ENCODE measurements at places on chromosomes 12 and 14. TPM values are rescaled to one million over a fixed set of nuclear protein-coding genes. Genes with fewer than 3 reads are reported as not detected.

AMN gene
- total RNA-seq, result 1.8 TPM

CATSPERB gene
- total RNA-seq, result 2.0 TPM

R3HDM2 gene
- 49.0 TPM for total RNA-seq

GPR84 gene
- 2.3 TPM for total RNA-seq

EML5 gene
- total RNA-seq, result 0.13 TPM

FAM181A gene
- not detected for total RNA-seq

PRB2 gene
- total RNA-seq, result not detected

GRIN2B gene
- total RNA-seq, result 0.64 TPM

DAO gene
- total RNA-seq, result not detected

RASSF9 gene
- total RNA-seq, result 1.5 TPM

PAH gene
- not detected for total RNA-seq

SYT1 gene
- 0.87 TPM for total RNA-seq

NFATC4 gene
- 41.3 TPM for total RNA-seq

ETFBKMT gene
- total RNA-seq, result 3.3 TPM

DNA sequence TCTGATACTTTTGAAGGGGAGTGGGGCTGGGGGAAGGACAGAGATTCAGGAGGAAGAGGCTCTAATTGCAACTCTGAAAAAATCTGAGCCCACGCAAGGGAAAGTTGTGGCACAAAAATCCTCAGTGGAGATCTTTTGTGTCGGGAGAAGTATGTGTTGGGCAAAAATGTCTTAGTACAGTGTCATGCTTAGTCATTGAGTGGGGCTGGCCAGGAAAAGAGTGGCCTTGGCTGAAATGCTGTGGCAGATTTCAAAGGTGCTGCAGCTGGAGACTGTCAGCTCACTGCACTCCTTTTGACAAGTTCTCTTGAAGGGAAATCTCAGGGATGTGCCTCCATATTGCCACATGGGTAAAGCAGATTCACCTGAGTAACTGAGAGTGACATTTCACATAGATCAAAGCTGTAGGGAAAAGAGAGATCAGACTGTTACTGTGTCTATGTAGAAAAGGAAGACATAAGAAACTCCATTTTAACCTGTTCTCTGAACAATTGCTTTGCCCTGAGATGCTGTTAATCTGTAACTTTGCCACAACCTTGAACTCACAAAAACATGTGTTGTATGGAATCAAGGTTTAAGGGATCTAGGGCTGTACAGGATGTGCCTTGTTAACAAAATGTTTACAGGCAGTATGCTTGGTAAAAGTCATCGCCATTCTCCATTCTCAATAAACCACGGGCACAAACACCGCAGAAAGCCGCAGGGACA lies 36.0 kb upstream of the GLIPR1 start:
- no peak for DNase-seq

DNA sequence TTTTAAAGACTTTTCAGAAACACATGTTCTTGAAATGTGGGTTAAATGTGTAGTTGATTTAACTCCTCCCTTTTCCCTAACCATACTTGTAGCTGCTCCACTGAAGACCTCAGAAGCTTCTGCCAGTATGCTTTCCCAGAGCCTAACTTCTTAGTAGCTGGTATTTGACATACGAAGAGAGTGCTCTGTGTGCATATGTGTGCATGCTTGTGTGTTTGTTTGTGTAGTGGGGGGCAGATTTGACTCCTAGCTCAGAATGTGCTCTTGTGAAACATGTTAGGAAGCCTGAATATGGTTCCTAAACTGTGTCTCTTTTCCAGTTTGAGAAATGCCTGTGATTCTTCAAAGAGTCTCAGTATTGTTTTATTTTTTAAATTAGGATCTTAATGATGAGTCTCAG lies 420.4 kb downstream of the PCNX1 start:
- no peak for DNase-seq

GRCh38 chr14:74468513-74468912 lies 24.6 kb downstream of the NPC2 start:
- DNase-seq, result peak; percentile 39

DNA sequence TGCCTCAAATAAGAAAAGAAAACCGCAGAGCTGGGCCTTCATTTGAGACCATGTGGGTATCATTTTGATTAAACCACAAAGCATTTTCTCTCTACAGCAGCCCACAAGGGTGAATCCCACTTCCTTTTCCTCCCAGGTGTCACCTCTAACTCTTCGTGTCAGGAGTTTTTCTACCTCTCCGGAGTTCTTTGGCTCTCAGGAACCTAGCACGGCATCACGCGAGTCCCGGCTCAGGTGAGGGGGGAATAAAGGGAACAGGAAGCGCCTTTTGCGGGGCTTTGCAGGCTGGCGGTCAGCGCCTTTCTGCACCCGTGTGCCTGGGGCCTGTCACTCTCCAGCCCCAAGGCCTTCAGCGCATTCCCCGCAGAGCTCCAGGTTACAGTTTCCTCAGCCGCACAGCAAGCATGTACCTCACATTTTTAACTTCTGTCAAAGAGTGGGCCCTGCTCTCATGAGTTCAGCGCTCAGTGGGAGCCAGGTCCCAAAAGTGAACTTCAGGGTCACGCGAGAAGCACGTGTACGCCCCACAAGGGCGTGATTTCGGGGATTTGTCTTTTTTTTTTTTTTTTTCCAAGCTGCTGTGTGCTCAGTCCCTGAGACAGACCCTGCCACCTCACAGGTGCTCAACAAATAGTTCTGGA lies 740 bp upstream of the PRPF40B start:
- DNase-seq, result no peak

- DNase-seq, result no peak
Measured at GRCh38 chr12:113128802-113129663, 6.5 kb downstream of the RASAL1 start.

GRCh38 chr12:89862511-89863445 lies 154.1 kb upstream of the ATP2B1 start:
- no peak for DNase-seq

DNA sequence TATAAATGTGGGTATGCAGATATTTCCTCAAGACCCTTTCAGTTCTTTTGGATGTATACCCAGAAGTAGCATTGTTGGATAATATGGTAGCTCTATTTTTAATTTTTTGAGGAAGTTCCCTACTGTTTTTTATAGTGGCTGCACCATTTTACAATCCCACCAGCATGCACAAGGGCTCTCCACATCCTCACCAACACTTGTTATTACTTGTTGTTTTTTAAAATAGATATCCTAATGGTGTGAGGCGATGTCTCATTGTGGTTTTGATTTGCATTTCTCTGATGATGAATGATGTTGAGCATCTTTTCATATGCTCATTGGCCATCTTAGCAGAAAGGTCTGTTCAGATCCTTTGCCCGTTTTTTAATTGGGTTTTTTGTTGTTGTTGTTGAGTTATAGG lies 47.1 kb downstream of the DIP2B start:
- DNase-seq, result no peak

- no peak for DNase-seq
Measured at GRCh38 chr12:125061229-125061628, 4.0 kb upstream of the AACS start.

- DNase-seq, result no peak
Measured at GRCh38 chr14:77065851-77066577, 32.0 kb upstream of the CIPC start.

DNA sequence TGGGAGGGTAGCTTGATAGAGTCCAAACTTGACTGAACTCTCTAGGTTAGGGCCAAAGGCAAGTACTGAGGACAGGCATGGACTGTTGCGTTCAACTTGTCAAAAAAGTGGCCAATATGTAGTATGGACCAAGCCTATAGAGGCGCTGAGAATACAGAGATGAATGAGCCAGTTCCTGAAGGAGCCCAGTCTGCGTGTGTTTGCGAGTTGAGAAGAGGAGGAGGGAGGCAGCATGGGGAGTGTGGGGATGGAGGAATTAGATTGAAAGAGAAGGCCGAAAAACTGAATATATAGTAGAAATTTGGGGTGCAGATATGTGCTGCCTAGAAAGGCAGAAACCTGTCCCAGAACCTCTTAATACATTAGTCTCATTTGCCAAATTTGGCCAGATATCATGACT lies 412.4 kb downstream of the PCNX1 start:
- DNase-seq, result no peak

DNA sequence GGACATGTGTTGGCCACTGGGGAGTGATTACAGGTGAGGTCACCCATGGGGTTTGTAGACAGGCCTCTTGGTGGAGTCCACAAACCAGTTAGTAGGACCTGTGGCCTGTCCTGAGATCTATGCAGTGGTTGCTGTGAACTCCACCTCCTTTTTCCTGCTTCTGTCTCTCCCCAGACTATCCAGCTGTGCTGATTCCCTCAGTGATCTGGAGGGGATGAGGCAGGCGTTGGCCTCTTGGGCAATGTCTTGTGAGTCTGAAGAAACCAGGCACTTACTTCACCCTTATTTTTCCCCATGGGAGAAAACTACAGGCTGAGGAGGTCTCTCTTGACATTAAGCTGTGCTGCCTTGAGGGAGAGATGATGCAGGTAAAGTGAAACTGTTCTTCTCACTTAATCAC lies 257.2 kb upstream of the PRICKLE1 start:
- DNase-seq, result no peak

DNA sequence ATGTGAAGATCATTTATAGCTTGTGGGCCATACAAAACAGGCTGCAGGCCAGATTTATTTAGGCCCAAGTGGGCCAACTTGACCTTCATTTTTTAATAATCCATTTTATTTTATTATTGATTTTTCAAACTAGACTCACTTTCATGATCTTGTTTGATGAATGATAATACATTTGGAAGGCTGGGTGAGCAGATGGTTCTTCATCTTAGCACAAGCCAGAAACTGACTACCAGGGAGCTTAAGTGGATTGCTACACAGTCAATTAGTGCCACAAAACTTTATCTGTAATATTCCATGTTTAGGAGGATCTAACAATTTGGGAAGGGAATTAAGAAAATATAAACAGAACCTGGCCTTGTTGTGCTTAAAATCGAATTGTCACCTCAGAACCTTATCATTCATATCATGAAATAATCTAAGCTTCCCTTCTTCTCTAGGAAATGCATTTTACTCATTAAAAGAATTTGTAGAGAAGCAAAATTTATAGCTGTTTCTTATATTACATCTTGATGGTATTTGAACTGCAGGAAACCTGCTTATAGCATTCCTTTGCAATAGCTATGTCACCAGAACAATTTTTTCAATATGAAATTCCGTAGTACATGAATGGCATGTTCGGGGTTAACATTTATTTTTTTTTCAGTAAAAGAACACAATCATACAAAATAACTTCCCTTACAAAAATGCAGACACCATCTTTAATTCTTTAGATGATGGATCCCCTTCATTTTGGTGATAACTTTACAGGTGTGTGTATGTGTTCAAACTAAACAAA lies 62.0 kb upstream of the CSRP2 start:
- no peak for DNase-seq

DNA sequence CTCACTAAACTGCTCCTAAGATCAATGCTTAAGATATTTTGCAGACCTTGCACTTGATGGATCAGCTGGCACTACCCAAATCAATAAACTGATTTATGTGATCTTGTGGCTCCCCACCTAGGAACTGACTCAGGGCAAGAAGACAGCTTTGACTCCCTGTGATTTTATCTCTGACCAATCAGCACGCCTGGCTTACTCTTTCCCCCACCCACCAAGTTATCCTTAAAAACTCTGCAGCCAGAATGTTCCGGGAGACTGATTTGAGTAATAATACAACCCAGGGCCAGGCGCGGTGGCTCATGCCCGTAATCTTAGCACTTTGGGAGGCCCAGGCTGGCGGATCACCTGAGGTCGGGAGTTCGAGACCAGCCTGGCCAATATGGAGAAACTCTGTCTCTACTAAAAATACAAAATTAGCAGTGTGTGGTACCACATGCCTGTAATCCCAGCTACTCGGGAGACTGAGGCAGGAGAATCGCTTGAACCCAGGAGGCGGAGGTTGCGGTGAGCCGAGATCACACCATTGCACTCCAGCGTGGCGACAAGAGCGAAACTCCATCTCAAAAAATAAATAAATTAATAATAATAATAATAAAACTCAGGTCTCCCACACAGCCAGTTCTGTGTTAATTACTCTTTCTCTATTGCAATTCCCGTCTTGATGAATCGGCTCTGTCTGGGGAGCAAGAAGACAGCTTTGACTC lies 12.0 kb downstream of the MORN3 start:
- DNase-seq, result no peak

- DNase-seq, result peak; percentile 86
Measured at GRCh38 chr14:24398653-24399446, at the start of gene NYNRIN. Gene NYNRIN (plus strand): TSS chr14:24399003. CDS start chr14:24399247, 244 bp downstream.

DNA sequence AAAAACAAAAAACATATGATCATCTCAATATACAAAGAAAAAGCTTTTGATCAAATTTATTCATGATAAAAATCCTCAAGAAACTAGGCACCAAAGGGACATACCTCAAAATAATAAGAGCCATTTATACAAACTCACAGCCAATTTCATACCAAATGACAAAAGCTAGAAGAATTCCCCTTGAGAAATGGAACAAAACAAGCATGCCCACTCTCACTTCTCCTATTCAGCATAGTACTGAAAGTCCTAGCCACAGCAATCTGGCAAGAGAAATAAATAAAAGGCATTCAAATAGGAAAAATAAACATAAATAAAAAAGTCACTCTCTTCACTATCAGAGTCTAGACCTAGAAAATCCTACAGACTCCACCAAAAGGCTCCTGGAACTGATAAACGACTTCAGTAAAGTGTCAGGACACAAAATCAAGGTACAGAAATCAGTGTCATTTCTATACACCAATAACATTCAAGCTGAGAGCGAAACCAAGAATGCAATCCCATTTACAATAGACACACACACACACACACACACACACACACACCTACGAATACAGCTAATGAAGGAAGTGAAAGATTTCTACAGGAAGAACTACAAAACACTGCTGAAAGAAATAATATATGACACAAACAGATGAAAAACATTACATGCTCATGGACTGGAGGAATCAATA lies 1486.2 kb upstream of the SEL1L start:
- DNase-seq, result no peak

- DNase-seq, result no peak
Measured at GRCh38 chr12:109359131-109359690, 11.5 kb downstream of the MYO1H start.

- no peak for DNase-seq
Measured at GRCh38 chr12:68114606-68115005, 44.9 kb downstream of the IFNG start.

- no peak for DNase-seq
Measured at GRCh38 chr12:112988224-112988623, 9.9 kb downstream of the OAS2 start.

DNA sequence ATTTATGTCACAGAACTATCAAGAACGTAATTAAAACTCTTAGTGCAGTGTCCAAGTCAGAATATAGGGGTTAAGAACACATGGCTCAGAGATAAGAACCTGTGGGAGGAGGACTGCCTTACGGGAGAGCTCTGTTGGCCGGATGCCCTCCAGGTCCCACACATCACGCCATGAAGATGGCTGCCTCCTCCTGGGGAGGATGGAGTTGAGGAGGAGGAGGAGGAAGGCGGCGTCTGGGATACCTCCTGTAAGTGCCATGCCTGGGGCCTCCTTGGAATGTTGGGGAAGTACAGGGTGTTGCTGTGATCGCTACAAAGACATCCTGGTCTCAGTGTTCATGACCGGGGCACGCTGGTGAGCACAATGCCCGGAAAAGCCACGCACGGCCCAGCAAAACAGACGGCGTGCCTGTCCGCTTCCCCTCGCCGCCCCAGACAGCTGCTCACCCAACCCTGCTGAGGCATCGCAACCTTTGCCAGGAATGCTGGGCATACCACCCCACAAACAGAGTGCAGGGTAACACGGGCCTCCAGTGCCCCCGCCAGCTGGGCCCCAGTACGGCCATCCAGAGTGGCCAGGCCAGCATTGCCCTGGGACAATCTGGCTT lies 28.7 kb upstream of the CD9 start:
- DNase-seq, result no peak

All from mesenteric fat pad (tissue), 1 donor.